Stimulated activated CD8-positive, alpha-beta memory T cell treated with anti-CD3 and anti-CD28 coated beads, Interleukin-15, amount 100 ng/mL, for 24 hours (primary cell): ENCODE measurements at places on chromosomes 2 and 18.
A peak's percentile ranks its signal among the peaks of the same experiment; 100 is the strongest.

DNA sequence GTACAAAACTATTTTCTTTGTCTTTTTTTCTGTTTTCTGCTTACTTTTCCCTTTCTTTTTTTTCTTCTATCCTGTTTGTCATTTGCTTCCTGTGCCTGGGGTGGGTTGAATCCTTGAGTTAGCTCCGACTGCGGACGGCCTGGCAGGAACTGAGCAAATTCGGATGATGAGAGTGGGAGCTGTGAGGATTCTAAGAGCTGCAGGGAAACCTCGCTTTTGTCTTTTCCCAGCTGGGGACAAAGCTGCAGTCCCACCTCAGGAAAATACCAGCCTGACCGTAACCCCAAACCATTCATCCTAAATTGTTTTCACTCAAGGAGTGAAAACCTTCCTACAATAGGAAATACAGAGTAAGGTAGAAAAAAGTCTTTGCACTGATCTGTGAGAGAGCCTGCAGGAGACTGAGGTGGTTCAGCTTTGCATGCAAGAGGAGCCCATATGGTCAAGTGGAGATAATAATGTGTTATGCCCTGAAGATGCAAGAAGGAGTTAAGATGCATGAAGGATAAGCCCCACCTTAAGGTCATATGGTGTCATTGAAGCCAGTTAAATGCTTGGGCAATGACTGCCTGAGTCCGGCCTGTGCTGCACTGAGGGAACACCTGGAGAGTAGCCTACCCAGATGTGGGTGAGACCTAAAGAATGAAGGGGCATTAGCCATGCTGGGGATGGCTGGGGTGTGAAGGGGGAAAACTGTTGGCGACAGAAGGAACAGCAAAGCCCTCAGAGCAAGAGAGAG, 31.7 kb upstream of the ARL4C start:
- no peak for DNase-seq

DNA sequence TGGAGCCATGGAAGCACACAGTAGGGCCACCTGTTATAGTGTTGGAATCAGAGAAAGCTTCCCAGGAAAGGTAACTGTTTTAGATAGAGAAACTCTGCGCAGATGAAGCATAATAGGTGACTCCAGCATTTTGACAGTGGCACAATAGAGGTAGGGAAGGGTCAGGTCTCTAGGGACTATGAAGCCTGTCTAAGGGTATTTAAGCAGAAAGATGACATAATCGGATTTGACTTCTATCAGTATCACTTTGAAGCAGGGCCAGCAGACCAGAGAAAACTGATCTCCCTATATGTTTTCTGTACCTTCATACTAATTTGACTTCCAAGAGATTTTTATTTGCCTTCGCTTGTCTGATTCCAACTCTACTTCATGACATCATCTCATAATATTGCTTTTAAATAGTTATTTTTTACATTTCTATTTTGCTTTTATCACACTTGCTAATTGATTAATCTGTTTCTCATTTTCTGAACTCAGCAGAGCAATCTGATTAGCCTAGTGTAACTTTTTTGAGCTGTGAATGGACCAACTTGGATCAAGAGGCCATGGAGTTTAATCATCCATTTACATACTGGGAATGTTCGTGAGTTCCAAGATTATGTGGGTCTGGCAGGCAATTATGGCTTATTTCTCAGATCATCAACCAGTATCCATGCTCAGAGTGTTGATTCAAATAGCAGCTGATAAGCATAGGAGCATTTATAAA, 8.4 kb upstream of the HIBCH start:
- DNase-seq = no peak

DNA sequence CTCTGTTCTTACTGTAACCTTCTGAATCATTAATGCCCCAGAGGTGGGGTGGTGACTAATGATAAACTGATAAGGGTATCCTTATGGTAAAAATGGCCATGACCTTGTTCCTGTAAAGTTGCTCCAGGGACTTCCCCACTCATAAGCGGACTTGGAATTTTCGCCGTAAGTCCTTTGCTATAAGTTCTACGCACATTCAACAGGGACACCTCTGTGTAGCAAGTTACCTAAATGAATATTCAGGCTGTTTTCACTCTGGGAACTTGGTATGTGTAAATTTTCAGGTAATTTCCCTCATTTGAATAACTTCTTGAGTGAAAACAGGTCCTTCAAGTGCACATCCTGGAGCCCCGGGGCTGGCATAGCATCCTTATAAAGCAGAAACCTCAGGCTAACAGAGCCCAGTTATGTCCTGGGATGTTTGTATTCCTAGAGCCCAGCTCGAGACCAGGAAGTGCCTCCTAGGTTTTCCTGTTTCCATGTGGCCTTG, 9.4 kb upstream of the AGFG1 start:
- DNase-seq = no peak

DNA sequence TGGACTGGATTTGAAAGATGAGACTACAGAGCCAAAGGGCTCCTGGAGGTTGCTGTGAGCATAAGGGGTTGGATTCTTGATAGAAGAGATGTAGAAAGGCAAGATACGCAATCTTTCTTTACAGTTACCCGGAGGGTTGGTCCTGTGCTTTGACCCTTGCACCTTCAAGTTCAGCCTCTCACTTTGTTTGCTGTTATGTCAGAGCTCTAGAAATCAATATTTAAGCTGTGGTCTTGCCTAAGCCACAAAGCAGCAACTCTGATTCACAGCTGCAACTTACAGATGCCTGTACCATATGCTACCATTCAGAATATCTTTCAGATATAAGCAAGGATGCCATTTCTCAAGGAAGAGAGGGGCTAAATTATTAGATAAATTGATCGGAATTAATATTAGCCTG, 943.1 kb upstream of the LRRTM1 start:
- no peak for DNase-seq

DNA sequence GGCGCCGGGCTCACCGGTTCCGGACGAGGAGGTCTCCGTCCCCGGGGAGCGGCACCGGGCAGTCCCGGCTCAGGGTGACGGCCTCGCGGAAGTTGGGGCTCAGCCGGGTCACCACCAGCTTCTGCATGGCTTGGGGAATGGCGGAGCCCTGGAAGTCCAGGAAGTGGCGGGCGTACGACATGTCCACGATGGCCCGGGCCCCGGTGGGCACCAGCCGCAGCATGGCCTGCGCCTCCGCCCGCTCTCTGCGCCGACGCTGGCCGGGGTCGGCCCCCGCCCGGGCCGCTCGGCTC, 157 bp downstream of the PTGR3 start:
- DNase-seq = peak; percentile 21
